ENCODE measurements at places on chromosomes 16 and 17. TPM values are rescaled to one million over a fixed set of nuclear protein-coding genes. Genes with fewer than 3 reads are reported as not detected.

DNA sequence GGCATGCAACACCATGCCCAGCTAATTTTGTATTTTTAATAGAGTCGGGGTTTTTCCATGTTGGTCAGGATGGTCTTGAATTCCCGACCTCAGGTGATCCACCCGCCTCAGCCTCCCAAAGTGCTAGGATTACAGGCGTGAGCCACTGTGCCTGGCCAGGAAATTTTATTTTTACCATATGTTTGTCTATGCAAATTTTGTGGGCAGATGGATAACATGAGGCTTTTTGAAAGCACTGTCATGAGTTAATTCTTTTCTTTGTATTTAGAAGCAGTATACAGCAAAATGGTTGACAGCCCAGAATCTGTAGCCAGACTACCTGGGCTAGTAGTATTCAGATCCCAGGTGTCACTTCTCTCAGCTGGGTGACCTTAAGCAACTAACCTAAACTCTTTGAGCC is 8.5 kb upstream of the KPNB1 start:
- H3K4me3 ChIP-seq: no peak overlapping the region
- no peak overlapping the region for H3K27ac ChIP-seq

The ALOX15 gene
- not detected for total RNA-seq

The CHTF18 gene
- 14.4 TPM for total RNA-seq

The KATNB1 gene
- total RNA-seq: 85.6 TPM

DNA sequence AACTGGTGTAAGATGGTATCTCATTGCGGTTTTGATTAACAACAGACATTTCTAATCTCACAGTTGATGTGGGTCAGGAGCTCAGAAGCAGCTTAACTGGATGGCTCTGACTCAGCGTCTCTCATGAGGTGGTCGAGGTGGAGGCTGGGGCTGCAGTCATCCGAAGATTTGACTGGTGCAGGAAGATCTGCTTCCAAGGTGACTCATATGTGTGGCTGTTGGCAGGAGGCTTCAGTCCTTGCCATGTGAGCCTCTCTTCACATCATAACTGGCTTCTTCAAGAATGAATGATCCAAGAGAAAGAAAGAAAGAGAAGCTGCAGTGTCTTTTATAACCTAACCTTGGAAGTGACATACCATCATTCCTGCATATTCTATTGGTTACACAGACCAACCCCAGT is 376.1 kb downstream of the SEC14L1 start:
- H3K27me3 ChIP-seq: no peaks in the 10 kb centered on the region
- DNase-seq: no peak
- H3K27ac ChIP-seq: no peak overlapping the region
- no peak overlapping the region for H3K4me3 ChIP-seq
- no peaks in the 10 kb centered on the region for H3K36me3 ChIP-seq
- H3K4me1 ChIP-seq: no peaks in the 10 kb centered on the region

The GFAP gene
- 1.6 TPM for total RNA-seq

The RSKR gene
- total RNA-seq: 8.9 TPM

DNA sequence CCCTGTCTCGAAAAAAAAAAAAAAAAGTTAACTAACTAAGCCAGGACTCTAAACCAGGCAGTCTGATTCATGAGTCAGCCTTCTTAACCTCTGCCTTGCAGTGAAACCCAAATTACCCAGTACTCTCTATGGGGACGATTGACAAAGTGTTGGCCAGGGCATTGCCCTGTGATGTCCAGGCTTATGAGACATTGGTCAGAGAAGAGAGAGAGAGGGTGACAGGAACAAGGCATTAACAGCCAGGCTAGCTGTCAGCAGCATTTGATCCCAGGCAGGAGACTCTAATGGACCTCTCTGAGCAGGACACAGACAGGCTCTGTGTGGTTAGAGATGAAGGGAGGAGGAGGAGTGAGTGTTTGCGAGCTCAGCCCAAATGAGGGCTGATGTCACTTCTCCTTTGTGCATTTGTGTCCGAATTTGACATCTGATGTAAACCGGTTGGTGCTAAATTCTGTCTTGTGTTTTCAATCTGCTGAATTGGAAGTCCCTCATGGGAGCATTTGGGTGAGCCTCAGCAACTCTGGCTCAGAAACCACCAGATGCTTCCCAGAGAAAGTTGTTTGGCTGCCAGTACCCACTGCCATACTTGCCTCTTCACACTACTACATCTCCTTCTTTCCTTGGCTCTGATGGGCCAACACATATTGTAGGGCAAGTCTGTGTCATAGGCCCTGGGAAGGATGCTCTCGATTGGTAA is 4.3 kb upstream of the MYL4 start:
- peaks cover 20% of the 10 kb centered on the region for H3K4me1 ChIP-seq
- H3K27me3 ChIP-seq: no peaks in the 10 kb centered on the region
- H3K36me3 ChIP-seq: no peaks in the 10 kb centered on the region
- DNase-seq: no peak

The ZNF174 gene
- 10.6 TPM for total RNA-seq

GRCh38 chr17:61385577-61386236 is 13.9 kb upstream of the TBX2 start:
- no peak for DNase-seq
- H3K4me3 ChIP-seq: no peak overlapping the region
- H3K4me1 ChIP-seq: peaks cover 5% of the 10 kb centered on the region
- H3K27ac ChIP-seq: no peak overlapping the region
- H3K36me3 ChIP-seq: no peaks in the 10 kb centered on the region

The CRK gene
- 62.4 TPM for total RNA-seq

The ZACN gene
- total RNA-seq: not detected

DNA sequence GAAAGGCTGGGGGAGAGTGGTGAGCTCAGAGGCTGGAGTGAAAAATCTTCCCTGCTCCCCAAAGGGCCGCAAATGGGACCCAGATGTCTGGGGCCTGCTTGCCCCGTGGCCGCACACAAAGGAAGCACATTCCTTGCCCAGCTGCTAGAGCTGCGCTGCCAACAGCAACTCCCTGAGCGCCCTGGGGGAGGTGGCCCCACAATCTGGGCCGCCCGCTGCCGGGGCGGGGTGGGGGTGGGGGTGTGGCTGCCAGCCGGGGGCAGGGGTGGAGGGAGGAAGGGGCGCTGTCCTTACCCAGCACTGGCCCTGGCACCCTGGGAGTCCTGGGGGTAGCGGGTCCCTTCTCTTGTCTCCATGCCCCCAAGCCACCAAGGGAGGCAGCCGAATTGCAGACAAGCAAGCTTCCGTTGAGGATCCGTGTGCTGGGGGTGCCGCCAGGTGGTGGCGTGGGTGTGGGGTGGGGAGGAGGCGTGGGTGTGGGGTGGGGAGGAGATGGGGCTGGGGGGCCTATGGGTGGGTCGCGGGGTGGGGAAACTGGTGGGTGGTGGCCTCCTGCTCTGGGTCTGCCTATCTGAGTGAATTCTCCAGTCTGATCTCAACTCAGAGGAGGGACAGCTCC is 48.4 kb upstream of the PABPN1L start:
- H3K27me3 ChIP-seq: no peaks in the 10 kb centered on the region
- no peak overlapping the region for H3K27ac ChIP-seq
- H3K4me3 ChIP-seq: no peak overlapping the region
- H3K36me3 ChIP-seq: no peaks in the 10 kb centered on the region

DNA sequence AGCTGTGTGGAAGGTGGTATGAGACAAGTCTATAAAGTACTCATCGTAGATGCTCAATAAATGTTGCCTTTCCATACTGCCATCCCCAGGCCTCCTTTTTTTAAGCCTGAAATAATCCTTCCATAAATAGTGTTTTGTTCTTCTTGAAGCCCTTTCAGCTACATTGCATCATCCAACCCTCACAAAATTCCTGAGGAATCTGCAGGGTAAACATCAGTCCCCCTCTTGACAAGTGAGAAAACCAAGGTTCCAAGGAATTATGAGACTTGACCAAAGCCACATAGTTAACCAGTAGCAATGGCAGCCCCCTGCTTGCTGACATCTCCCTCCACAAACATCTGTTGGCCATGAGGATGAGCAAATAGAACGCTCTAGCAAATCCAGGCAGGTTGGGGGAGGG is 89.7 kb upstream of the CCL1 start:
- DNase-seq: no peak
- no peaks in the 10 kb centered on the region for H3K36me3 ChIP-seq
- H3K27ac ChIP-seq: no peak overlapping the region
- no peaks in the 10 kb centered on the region for H3K4me1 ChIP-seq
- no peak overlapping the region for H3K4me3 ChIP-seq

The KRTAP9-2 gene
- not detected for total RNA-seq

DNA sequence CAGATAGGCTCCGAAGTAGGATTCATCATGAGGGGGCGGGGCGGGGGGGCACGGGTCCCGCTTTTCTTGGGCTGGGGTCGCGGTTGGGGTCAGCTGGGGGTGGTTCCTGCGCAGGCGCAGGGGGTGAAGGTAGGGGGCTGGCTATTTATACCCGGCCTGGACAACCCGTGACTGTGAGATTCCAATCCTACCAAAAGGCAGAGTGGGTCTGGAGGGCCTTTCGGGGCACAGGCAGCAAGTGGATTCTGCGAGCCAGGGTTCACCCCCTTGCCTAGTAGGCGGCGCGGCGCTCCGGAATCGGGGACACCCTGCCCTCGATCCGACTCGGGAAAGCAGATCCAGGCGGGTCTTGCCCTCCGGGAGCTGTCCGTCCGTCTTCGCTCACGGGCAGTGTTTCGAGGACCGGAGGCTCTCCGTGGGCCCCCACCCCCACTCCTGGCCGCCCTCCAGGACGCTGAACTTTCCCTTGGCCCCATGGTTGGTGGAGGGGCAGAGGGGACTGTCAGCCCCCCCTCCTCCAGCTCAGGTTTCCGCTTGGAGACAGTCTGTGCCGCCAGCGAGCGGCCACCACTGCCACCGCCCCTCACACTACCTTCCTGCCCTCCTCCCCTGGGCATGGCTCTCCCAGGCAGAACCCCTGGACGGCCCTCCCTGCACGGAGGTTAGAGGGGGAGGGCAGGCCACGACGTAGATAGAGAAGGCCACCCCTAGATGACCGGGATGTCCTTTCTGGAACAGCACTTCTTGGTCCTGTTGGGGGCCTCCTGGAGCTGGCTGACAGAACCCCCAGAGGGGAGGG is 634 bp downstream of the SLC2A4 start:
- H3K4me1 ChIP-seq: peaks cover 18% of the 10 kb centered on the region
- peak; percentile 63 for DNase-seq
- H3K36me3 ChIP-seq: no peaks in the 10 kb centered on the region
- peak overlapping the region; percentile 92 for H3K27ac ChIP-seq
- H3K4me3 ChIP-seq: peak overlapping the region; percentile 59

DNA sequence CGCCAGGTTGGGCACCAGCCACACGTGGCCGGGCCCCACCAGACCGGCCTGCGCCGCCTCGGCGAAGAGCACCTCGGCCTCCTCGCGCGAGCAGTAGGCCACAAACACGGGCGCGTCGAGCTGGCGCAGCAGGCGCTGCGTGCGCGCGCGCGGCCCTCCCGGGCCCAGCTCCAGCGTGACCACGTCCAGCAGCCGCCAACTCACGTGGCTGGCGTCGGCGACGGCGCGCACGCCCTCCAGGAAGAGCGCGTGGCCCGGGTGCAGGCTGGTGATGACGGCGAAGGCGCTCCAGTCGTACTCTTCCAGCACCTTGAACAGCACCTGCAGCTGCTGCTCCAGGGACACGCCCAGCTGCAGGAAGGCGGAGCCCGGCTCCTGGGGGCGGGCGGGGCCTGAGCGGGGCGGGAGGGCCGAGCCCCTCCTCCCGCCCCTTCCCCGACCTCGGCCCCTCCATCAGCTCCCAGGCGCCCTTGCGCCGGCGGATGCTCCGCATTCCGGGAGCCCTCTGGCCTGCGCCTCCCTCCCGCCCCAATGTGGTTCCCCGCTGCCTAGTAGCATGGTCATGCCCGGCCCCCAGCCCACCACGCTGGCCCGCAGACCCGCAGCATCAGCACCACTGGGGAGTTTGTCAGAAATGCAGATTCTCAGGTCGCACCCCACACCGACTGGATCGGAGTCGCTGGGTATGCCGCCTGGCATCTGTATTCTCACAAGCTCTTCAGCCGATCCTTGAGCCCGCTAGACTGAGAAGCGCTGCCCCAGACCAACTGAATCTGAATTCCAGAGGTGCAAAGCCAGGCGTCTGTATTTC is 7.2 kb downstream of the GRIN2C start:
- H3K4me1 ChIP-seq: no peaks in the 10 kb centered on the region
- H3K4me3 ChIP-seq: no peak overlapping the region
- no peak for DNase-seq
- no peaks in the 10 kb centered on the region for H3K27me3 ChIP-seq

The TLCD2 gene
- 11.4 TPM for total RNA-seq

DNA sequence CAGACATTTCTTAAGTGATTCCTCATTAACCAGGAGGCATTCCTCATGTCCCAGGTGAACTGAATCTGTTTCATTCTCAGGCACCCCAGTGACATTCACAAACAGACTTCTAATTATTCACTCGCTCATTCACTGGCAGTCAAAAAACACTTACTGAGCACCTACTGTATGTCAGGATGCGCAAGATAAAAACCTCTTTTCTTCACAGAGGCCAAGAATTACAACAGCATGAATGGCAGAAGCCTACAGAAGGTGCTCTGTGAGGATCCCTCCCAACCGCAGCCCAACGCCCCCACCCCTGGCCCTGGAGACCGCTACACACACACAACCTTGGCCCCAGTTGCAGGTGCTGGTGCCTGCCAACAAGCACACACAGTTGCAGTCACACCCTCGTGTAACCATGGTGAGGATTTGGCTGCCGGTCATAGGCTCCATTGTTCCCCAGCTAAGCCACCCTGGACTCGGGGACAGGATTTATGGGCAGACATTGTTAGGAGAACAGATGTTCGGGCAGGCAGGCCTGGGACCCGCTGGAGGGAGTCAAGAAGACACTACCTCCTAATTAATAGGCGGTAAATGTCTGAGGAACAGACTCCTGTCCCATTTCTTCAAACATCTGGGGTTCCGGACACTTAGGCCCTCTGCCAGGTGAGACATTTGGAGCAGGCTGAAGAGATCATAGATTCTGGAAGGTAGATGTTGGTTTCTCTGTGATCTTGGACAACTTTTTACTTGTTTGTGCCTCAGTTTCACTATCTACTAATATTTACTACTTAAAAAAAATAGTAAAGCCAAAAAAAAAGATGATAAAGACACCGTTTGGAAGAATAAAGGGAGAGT is 43.2 kb downstream of the CUEDC1 start:
- H3K36me3 ChIP-seq: no peaks in the 10 kb centered on the region
- peaks cover 23% of the 10 kb centered on the region for H3K4me1 ChIP-seq
- peak; percentile 96 for DNase-seq
- no peak overlapping the region for H3K4me3 ChIP-seq
- H3K27ac ChIP-seq: peak overlapping the region; percentile 67

- H3K4me1 ChIP-seq: peaks cover 30% of the 10 kb centered on the region
- no peak for DNase-seq
- no peaks in the 10 kb centered on the region for H3K36me3 ChIP-seq
- no peak overlapping the region for H3K4me3 ChIP-seq
Measured at GRCh38 chr17:2403044-2403443, 2.2 kb upstream of the MNT start.

The NPIPA5 gene
- total RNA-seq: 12.5 TPM

The SLFN14 gene
- not detected for total RNA-seq

- H3K27ac ChIP-seq: no peak overlapping the region
- no peak overlapping the region for H3K4me3 ChIP-seq
- H3K36me3 ChIP-seq: no peaks in the 10 kb centered on the region
- H3K4me1 ChIP-seq: no peaks in the 10 kb centered on the region
- no peaks in the 10 kb centered on the region for H3K27me3 ChIP-seq
- no peak for DNase-seq
Measured at GRCh38 chr17:72388765-72389473, 268.1 kb downstream of the SOX9 start.
